ENCODE measurements at places on chromosomes 6 and 20.
A peak's percentile ranks its signal among the peaks of the same experiment; 100 is the strongest.

- DNase-seq: no peak
Observed at GRCh38 chr6:121000381-121000780, 333.9 kb downstream of the TBC1D32 start.

- DNase-seq: peak; percentile 46
Observed at GRCh38 chr6:1136415-1136774, 175.5 kb upstream of the FOXQ1 start.

GRCh38 chr20:45968081-45968671 lies 3.8 kb downstream of the ZNF335 start:
- no peak for DNase-seq

DNA sequence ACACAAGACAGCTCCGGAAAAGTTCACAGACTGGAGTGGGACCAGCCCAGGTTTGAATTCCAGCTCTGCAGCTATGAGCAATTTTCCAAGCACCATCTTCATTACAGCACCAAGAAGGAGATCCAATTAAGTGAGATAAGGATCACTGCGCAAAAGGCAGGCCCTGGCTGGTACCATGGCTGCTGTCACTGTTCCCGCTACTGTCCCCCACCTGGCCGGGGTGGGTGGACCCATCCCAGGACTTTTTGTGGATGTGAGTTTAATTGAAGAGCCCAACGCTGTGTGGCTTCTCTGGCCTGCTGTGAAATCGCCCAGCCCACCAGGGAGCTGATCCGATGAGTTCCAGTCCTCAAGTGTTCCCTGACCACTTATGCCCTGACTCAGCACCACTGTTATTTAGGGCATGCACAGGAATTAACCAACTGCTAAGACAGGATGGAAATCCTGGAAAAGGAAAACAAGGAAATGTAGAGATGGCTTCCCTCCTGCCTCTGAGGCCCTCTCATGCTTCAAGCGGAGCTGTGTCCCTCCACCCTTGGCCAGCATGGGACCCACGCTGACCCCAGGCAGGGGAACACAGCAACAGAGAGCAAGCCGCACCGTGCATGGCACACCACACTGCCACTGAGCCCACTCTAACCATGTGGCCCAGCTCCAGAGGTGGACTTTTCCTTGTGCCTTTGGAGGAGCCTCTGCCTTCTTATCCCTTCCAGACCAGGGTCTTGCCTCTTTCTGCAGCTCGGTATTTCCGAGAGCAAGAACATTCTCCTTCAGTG lies 150.0 kb upstream of the CST7 start:
- DNase-seq: no peak

- DNase-seq: peak; percentile 78
Observed at GRCh38 chr6:89079511-89080234, 878 bp upstream of the PNRC1 start.

- DNase-seq: no peak
Observed at GRCh38 chr6:27260369-27260768, 12.9 kb downstream of the PRSS16 start.

DNA sequence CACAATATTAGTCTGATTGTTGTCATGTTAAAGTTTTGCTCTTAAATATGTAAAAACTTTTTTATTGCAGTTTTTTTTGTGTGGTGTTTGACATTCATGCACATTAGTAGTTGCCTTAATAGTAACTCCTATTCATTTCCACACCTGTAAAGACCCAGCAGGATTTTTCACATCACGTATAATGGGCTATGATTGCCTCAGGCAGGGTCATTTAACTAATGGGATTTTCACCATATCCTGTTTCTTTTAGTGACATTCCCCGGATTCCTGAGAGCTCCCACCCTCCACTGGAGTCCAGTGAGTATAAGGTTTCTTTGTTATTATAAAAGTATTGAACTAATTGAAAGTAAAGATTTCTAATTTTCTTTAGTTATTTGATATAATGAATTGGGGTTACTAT lies 359.2 kb downstream of the RIMS1 start:
- DNase-seq: no peak

GRCh38 chr6:134520181-134521115 lies 202.5 kb upstream of the SGK1 start:
- DNase-seq: peak; percentile 23

- no peak for DNase-seq
Observed at GRCh38 chr20:42510686-42511085, 679.0 kb downstream of the PTPRT start.

DNA sequence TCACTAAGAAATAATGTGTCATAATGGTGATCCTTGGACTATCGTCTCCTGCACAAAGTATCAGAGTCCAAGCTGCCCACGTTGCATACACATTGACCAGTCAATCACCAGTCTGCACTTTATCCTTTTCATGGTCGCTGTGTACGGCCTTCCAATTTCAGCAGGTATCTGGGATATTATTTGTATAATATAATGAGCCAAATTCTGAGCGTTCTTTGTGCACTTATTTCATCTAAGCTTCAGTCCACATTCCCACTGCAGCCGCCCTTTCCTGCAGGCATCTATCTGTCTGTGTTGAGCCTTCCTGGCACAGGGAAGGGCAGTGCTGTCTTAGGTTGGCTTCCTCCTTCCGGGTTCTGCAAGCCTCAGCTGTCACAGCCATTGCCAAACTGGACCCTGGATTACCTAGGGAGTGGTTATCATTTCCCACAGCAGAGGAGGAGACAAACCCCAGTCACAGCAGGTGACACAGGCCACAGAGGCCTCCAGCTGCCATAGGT lies 174.3 kb downstream of the TTLL2 start:
- no peak for DNase-seq

GRCh38 chr6:75205776-75206575 lies at the start of gene COL12A1:
COL12A1 (minus strand) TSS chr6:75206053; CDS start chr6:75202792, 3,261 bp downstream.
- peak; percentile 97 for DNase-seq

- no peak for DNase-seq
Observed at GRCh38 chr6:16402581-16402900, 164.2 kb downstream of the GMPR start.

DNA sequence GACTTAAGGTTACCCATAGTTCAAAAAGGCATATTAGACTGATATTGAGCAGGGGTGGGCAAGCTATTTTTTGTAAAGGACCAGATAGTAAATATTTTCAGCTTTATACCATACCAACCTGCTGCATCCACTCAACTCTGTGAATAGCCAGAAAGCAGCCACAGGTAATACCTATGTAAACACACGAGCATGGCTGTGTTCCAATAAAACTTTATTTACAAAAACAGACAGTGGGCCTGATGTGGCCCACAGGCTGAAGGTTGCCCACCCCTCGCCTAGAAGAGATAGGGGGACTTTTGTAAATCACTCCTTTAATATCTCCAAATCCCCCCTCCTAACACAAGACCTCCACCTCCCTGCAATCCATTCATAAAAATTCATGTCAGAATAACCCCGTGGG lies 64.4 kb downstream of the PSMG4 start:
- no peak for DNase-seq

DNA sequence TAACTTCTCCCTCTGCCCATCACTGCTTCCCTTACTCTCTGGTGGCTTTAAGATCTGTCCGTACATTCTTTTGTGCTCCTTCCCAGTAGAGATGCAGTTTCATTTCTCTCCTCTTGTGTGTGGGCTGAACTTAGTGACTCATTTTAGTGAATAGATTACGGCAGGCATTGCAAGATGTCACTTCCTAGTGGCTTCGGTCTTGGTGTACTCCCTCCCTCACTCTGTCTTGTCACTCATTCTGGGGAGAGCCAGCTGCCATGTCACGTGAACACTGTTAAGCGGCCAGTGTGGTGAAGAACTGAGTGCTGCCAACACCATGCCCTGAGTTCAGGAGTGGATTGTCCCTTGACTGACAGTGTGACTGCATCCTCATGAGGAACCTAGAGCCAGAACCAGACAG lies 115.9 kb downstream of the OTOR start:
- DNase-seq: no peak

GRCh38 chr20:60206259-60206658 lies 248.0 kb downstream of the CDH26 start:
- peak; percentile 79 for DNase-seq

DNA sequence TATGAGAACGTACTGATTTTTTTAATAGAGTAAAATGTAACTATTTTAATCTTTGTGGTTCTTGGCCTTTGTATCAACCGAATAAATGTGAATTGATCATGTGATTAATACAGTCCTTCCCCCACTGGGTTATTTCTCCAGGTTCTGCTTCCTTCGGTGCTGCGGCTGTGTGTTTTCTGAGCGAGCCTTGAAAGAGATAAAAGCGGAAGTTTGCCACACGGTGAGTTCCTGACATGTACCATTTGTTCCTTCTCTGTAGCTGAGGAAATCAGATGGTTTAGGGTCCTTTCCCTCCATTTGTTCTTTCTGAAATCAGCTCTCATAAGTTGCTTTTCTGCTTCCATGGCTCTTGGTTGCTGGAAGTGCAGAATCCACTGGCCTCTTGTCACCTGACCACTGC lies 15.5 kb downstream of the RTF2 start:
- no peak for DNase-seq

GRCh38 chr20:59705651-59706399 lies 101.5 kb downstream of the PHACTR3 start:
- DNase-seq: no peak

- DNase-seq: no peak
Observed at GRCh38 chr20:62157387-62158087, 14.0 kb downstream of the SS18L1 start.

DNA sequence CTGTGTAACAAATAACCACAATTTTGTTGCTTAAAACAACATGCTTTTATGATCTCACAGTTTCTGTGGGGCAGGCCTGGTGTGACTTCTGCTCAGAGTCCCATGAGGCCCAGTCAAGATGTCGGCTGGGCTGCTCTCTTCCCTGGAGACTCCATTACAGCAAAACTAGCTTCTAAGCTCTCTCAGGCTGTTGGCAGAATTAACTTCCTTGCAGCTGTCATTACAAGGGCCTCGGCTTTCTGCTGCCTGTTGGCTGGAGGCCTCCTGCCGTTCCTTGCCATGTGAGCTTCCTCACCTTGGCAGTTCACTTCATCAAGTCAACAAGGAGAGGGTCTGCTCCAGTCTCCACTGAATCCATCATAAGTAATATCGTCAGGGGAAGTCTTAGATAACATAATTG lies 659.2 kb downstream of the PRKN start:
- DNase-seq: no peak

DNA sequence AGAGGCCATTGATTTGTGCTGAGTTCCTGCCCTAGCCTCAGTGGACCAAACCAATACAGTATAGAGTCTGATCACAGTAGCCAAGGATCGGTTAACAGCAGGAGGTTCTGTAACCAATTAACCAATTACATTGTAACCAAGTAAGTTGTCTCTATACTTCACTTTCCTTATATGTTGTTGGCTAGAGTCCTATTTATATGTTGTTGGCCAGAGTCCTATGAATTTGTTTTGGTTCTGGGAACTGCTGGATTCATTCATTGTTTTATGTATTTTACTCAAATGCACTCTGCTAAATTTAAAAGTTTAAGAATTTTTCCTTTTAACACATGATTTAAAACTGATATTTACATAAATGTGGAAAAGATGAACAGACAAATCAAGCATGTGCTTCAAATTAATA lies 597.4 kb upstream of the HS3ST5 start:
- DNase-seq: no peak

DNA sequence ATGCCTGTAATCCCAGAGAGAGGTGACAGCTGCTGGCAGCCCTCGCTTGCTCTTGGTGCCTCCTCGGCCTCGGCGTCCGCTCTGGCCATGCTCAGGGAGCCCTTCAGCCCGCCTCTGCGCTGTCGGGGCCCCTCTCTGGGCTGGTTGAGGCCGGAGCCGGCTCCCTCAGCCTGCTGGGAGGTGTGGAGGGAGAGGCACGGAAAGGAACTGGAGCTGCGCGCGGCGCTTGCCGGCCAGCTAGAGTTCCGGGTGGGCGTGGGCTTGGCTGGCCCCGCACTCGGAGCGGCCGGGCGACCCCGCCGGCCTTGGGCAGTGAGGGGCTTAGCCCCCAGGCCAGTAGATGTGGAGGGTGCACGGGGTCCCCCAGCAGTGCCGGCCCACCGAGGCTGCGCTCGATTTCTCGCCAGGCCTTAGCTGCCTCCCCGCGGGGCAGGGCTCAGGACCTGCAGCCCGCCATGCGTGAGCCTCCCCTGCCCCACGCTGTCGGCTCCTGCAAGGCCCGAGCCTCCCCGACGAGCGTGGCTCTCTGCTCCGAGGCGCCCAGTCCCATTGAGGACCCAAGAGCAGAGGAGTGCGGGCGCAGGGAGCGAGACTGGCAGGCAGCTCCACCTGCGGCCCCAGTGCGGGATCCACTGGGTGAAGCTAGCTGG lies 34.6 kb downstream of the C6orf52 start:
- DNase-seq: no peak

DNA sequence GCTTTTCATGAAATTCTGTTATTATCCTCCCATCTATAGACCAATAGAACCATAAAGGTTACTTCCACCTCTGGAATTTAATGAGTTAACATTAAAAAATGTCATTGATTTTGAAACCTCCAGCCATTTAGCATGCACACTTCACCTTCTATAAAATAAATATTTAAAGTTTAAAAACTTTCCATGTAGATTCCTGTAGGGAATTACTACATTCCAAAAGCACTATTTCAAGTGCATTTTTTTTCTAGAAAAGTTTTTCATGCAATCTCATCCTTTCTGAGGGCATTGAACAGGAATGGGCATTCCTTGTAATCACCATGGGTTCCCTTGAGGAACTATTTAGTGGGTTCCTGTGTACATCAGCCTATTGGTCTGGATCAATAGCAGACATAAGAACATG lies 253.8 kb upstream of the RIN2 start:
- DNase-seq: no peak

DNA sequence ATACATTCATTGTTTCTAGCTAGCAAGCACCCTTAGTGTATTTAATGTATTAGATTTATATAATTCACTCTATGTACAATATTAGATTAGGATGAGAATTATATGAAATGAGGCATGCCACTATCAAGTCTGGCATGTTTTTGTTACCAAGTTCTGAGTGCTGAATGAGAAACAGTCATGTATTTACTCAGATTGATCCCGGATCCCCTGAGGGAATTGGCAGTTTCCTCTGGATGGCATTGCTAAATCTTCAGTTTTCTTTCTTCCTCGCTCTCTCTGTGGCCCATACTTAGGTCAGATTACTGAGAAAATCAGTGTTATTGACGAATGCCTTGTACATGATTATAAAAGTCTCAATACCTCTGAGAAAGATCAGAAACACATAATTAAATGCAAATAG lies 66.6 kb downstream of the CDKAL1 start:
- no peak for DNase-seq

GRCh38 chr20:57773059-57773815 lies 63.4 kb upstream of the PMEPA1 start:
- DNase-seq: no peak

DNA sequence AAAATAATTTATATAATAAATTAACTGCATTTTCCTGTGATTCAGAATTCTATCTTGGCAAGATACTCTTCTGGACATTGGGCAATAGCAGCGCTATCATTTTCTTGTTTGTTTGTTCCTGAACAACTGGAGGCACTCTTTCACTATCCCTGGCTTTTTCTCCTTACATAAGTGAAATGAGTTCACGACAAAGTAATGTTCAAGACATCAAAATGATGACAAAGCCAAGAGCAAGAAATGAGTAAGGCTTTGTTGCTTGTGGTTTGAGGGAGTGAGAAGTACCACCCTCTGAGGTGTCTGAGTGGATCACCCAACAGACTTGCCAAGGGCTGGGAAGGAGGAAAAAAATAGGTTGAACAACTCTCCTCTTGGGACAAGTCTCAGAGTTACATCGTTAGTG lies 466.6 kb upstream of the JAG1 start:
- DNase-seq: peak; percentile 87

All from kidney glomerular epithelial cell (primary cell).